ENCODE measurements at places on chromosomes 3 and 15.

DNA sequence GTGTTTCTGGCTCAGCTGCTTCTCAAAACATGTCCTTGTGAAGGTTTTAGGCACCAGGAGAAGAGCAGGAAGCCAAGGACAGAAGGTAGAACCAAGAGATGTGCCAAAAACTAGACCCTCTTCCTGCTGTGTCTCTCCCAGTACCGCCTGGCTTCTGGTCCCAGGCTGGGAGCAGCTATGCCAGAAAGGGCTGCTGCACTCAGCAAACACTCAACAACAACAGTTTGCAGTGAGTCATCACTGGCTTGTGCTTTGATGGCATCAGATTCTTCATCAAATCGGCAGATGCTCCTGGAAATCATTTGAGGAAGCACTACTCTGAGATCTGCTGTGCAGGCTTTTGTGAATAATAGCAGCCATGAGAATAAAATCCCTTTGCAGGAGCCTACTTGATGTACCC is 63.2 kb downstream of the DGKG start:
- DNase-seq: no peak
- H3K4me1 ChIP-seq: no peaks in the 10 kb centered on the region
- H3K27ac ChIP-seq: no peak overlapping the region
- H3K4me3 ChIP-seq: no peak overlapping the region
- H3K36me3 ChIP-seq: no peaks in the 10 kb centered on the region

GRCh38 chr3:69784954-69785514 is 45.8 kb downstream of the MITF start:
- DNase-seq: no peak
- no peaks in the 10 kb centered on the region for H3K36me3 ChIP-seq
- peaks cover 11% of the 10 kb centered on the region for H3K4me1 ChIP-seq
- H3K27me3 ChIP-seq: no peaks in the 10 kb centered on the region
- no peak overlapping the region for H3K4me3 ChIP-seq

GRCh38 chr15:31241888-31242522 is 84.6 kb upstream of the KLF13 start:
- H3K4me3 ChIP-seq: no peak overlapping the region
- H3K27me3 ChIP-seq: no peaks in the 10 kb centered on the region
- H3K4me1 ChIP-seq: peaks cover 18% of the 10 kb centered on the region
- no peak overlapping the region for H3K27ac ChIP-seq
- DNase-seq: no peak

DNA sequence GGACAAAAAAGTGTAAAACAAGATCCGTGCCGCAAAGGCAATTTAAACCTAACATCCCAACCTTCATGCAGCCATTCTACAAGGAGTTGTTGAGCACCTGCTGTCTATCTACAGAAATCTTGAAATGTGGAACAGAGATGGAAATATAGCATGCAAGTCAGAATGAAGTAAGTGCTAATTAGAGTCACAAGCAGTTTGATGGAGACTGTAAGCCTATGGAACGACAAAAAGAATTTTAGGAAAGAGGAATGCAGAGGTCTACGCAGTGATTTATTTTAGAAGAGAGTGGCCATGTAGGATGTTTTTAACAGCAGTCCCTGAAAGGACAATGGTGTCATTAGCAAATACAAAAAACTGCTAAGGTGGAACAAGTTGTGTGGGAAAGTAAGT is 851 bp upstream of the DCBLD2 start:
- H3K36me3 ChIP-seq: no peaks in the 10 kb centered on the region
- no peak for DNase-seq
- H3K4me1 ChIP-seq: no peaks in the 10 kb centered on the region

DNA sequence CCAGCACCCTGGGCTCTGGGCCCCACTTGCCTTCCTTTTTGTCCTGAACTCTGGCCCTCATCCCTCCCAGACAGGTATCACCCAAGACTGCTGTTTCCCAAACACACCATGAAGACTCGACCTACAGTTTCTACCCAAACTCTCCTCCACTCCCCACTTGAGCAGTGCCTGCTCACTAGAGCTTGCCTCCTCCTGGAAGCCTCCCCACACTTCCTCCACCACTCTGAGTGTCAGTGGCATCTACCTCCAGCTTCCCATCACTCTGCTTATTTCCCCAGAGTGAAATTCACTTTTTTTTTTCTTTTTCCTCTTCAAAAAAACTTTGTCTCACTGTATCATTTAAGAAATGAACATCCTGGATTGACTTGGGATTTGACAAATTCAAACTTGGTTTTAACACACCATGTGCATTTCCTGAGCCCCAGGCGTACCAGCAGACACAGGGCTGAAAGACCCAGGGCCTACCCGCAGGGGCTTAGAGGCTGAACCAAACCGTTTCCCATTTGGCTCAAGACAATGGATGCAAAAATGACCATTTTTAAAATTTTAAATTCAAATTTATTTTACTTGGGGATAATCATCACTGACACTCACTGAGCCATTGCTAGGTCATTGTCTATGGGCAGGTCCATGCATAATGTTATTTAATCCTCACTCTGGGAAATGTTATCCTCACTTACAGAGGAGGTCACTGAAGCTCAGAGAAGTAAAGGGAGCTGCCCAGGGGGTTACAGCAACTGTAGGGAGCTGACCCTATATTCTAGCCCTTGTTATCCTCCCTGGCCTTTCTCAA is 62.3 kb downstream of the IQSEC1 start:
- H3K36me3 ChIP-seq: no peaks in the 10 kb centered on the region
- no peaks in the 10 kb centered on the region for H3K27me3 ChIP-seq

- no peak for DNase-seq
- no peaks in the 10 kb centered on the region for H3K27me3 ChIP-seq
- H3K4me3 ChIP-seq: no peak overlapping the region
- no peak overlapping the region for H3K27ac ChIP-seq
- H3K4me1 ChIP-seq: no peaks in the 10 kb centered on the region
- no peaks in the 10 kb centered on the region for H3K36me3 ChIP-seq
Observed at GRCh38 chr3:22292681-22293080, 541.7 kb upstream of the ZNF385D start.

GRCh38 chr3:50158530-50159146 is 3.5 kb downstream of the SEMA3F start:
- no peak overlapping the region for H3K27ac ChIP-seq
- 0 out of 2 replicates have a peak, but pooled peaks cover 4% of the 10 kb centered on the region for H3K4me1 ChIP-seq

GRCh38 chr3:177742273-177742672 is 545.0 kb upstream of the TBL1XR1 start:
- H3K4me3 ChIP-seq: no peak overlapping the region
- H3K27ac ChIP-seq: no peak overlapping the region
- H3K36me3 ChIP-seq: no peaks in the 10 kb centered on the region
- no peak for DNase-seq

GRCh38 chr3:168684519-168684918 is 588.8 kb upstream of the GOLIM4 start:
- H3K36me3 ChIP-seq: no peaks in the 10 kb centered on the region
- no peak overlapping the region for H3K4me3 ChIP-seq
- H3K27ac ChIP-seq: no peak overlapping the region
- no peaks in the 10 kb centered on the region for H3K4me1 ChIP-seq

- no peak for DNase-seq
Observed at GRCh38 chr3:165128544-165128943, 50.2 kb upstream of the SI start.

DNA sequence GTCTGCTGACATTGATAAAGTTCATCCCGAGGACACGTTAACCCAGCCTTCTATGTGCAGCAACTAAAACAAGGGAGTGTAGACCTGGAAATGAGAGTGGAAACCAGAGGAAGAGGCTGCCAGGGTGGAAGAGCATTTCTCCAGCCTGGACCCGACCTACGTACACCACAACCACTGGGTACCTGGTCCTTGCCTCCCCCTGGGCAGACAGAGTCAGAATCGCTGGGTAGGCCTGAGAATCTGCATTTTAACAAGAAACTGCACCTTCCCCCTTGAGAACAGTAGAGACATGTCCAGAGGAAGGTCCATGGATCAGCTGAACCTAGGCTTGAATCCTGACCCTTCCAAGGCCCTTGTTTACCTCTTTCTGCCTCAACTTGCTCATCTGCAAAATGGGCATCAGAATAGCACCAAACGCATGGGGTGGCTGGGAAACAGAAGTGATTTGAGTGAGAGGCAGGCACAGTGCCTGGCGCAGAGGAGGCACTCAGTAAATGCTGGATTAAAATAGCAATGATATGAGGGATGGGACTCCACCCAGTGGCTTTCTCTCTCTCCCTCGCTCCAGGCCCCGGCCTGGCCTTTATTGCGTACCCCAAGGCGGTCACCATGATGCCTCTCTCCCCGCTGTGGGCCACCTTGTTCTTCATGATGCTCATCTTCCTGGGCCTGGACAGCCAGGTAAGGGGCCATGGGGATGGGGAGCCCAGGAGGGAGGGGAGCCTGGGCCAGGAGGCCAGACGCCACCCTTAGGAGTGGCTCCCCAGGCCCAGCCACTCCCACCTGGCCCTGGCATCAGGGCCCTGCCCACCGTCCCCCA is 66.9 kb upstream of the SLC6A1 start:
- H3K27ac ChIP-seq: no peak overlapping the region
- H3K36me3 ChIP-seq: no peaks in the 10 kb centered on the region
- H3K4me3 ChIP-seq: no peak overlapping the region
- H3K27me3 ChIP-seq: peaks cover 12% of the 10 kb centered on the region
- no peaks in the 10 kb centered on the region for H3K4me1 ChIP-seq

GRCh38 chr15:101276501-101277037 is 716 bp downstream of the SELENOS start:
- peaks cover 13% of the 10 kb centered on the region for H3K4me1 ChIP-seq
- H3K4me3 ChIP-seq: peak overlapping the region; percentile 97
- peak; percentile 83 for DNase-seq
- H3K36me3 ChIP-seq: peaks cover 35% of the 10 kb centered on the region
- H3K27me3 ChIP-seq: no peaks in the 10 kb centered on the region
- H3K27ac ChIP-seq: peak overlapping the region; percentile 90

DNA sequence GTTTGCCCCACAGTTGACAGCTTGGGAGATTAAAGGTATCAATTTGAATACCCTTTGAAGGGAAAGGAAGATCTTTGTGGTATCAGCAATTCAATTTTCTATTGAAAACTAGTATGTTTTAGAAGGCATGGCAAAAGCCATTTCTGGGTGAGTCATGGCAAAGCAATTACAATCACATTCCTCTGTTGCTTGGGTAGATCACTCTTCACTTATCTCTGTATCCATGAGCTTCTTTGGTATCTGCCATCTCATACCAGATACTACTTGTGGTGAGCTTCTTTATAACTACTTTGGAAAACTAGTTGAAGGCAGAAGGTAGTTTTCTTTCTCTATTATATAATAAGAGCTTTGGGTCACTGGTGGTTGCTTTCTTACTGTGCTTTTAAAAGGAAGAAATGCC is 28.3 kb upstream of the LSAMP start:
- no peaks in the 10 kb centered on the region for H3K36me3 ChIP-seq
- no peak overlapping the region for H3K27ac ChIP-seq
- no peak for DNase-seq
- H3K27me3 ChIP-seq: no peaks in the 10 kb centered on the region

All from MM.1S (cell line).